ENCODE measurements at places on chromosomes 5 and 9. TPM values are rescaled to one million over a fixed set of nuclear protein-coding genes. Genes with fewer than 3 reads are reported as not detected.

- no peaks in the 10 kb centered on the region for H3K4me1 ChIP-seq
- no peak overlapping the region for H3K27ac ChIP-seq
- no peaks in the 10 kb centered on the region for H3K27me3 ChIP-seq
- DNase-seq = no peak
- H3K36me3 ChIP-seq = no peaks in the 10 kb centered on the region
- no peak overlapping the region for H3K4me3 ChIP-seq
Measured at GRCh38 chr5:4128994-4129393, 533.4 kb downstream of the IRX1 start.

The PCDH12 gene
- total RNA-seq = 1.3 TPM

GRCh38 chr5:178271726-178272479 is 39.3 kb upstream of the PHYKPL start:
- H3K27me3 ChIP-seq = no peaks in the 10 kb centered on the region

GRCh38 chr5:43371821-43372220 is 40.4 kb downstream of the CCL28 start:
- peaks cover 19% of the 10 kb centered on the region for H3K36me3 ChIP-seq
- H3K4me1 ChIP-seq = peaks cover 3% of the 10 kb centered on the region
- no peak overlapping the region for H3K4me3 ChIP-seq
- H3K27me3 ChIP-seq = no peaks in the 10 kb centered on the region
- no peak overlapping the region for H3K27ac ChIP-seq
- no peak for DNase-seq

GRCh38 chr9:2765250-2765880 is 48.1 kb downstream of the KCNV2 start:
- H3K4me3 ChIP-seq = no peak overlapping the region
- peak overlapping the region; percentile 90 for H3K27ac ChIP-seq
- DNase-seq = no peak
- H3K27me3 ChIP-seq = no peaks in the 10 kb centered on the region
- peaks cover 33% of the 10 kb centered on the region for H3K4me1 ChIP-seq
- H3K36me3 ChIP-seq = peaks cover 62% of the 10 kb centered on the region

The FAT2 gene
- under 0.01 TPM for total RNA-seq

- H3K27ac ChIP-seq = no peak overlapping the region
- DNase-seq = no peak
- no peaks in the 10 kb centered on the region for H3K36me3 ChIP-seq
- H3K4me3 ChIP-seq = no peak overlapping the region
- no peaks in the 10 kb centered on the region for H3K27me3 ChIP-seq
Measured at GRCh38 chr5:83683836-83684235, 36.8 kb downstream of the HAPLN1 start.
